ENCODE measurements at places on chromosomes 2 and 18.

DNA sequence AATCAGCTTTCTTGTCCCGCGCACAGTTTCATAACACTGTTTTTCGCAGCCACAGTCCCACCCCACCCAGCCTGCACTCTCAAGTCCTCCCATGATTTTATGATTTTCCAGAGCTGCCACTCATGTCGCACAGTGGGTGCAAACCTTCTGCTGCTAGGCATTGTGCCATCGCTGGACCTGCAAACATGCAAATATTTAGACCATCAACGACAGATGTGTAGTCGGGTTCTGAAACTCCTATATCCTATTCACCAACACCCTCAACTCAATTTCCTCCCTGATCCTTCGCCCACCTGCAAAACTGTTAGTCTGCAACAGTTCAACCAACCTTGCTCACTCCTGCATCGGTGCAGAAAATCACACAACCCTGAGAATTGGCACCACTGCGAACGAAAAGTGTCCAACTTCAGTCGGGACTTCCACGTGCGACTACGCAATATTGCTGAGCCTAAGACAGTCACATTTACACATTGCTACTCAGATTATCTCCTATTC is 871 bp upstream of the ALS2 start:
- no peak for DNase-seq

GRCh38 chr2:174490051-174490450 is 3.2 kb upstream of the GPR155 start:
- no peak for DNase-seq

DNA sequence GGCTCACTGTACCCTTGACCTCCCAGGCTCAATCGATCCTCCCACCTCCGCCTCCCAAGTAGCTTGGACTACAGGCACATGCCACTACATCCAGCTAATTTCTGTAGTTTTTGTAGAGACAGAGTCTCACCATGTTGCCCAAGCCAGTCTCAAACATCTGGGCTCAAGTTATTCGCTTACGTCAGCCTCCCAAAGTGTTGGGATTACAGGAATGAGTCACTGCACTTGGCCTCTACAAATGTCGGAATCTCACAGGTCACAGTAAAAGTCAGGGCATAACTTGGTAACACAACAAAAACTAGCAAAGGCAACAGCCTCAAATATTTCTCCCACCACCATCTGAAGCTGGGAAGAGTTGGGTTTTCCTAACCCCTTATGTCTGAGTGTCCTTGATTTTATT is 25.3 kb downstream of the SCG2 start:
- no peak for DNase-seq

DNA sequence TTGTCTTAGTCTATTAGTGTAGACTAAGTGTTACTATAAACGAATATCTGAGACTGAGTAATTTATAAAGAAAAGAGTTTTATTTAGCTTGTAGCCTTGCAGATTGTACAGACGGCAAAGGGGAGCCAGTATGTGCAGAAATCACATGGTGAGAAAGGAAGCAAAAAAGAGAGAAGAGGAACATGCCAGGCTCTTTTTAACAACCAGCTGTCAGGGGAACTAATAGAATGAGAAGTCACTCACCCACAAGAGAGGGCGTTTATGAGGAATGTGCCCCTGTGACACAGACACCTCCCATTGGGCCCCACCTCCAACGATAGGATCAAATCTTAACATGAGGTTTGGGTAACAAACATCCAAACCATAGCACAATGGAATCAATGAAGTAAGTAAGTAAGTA is 20.6 kb upstream of the ZNF804A start:
- no peak for DNase-seq

All from activated CD4-positive, CD25-positive, alpha-beta regulatory T cell treated with anti-CD3 and anti-CD28 coated beads, Interleukin-2, amount 50 U/mL, for 16 hours (primary cell).